ENCODE measurements at places on chromosomes 16 and 17. TPM values are rescaled to one million over a fixed set of nuclear protein-coding genes. Genes with fewer than 3 reads are reported as not detected.

- no peak for DNase-seq
These were observed 2.4 kb upstream of the CACNA1G start for GRCh38 chr17:50558091-50558490.

DNA sequence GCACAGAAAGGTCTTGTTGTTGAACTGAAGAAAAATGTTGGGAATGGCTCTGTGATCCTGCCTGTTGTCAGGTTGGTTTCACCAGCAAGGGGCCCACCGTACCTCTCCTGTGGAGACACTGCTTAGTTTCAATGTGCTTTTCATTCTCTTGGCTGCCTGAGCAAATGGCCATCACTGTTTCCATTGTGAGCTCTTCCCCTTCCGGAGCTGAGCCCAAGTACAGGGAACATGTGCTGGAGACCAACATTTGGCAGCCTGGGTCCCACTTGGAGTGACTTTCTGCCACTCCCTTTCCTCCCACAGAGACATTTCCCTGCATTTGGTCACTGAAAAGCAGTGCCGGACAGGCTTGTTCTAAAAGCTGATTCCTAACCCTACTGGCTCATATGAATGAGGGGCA lies 23.1 kb downstream of the GABARAPL2 start:
- no peak for DNase-seq

DNA sequence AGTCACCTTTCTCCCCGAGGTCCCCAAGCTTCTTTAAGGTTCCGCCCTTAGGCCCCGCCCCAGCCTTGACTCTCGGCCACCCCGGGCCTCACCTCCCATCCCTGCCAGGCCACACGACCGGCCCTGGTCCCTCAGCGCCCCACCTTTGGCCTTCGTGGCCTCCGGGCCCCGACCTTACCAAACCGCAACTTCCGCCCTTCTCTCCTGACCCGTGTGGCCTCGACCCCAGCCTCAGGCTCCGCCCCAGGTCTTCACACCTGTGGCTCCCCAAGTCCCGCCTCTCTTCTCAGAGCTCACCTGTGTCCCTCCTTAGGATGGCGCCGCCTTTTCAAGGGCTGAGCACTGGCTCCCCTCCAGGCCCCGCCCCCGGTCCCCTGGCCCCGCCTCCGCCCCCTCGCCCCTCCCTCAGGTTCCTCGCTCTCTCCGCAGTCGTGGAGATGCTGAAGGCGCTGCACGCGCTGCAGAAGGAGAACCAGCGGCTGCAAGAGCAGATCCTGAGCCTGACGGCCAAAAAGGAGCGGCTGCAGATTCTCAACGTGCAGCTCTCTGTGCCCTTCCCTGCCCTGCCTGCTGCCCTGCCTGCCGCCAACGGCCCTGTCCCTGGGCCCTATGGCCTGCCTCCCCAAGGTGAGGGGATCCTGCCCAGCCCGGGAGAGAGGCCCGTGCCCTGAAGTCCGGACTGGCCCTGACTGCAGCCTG lies 10.0 kb upstream of the CISD3 start:
- DNase-seq: no peak

DNA sequence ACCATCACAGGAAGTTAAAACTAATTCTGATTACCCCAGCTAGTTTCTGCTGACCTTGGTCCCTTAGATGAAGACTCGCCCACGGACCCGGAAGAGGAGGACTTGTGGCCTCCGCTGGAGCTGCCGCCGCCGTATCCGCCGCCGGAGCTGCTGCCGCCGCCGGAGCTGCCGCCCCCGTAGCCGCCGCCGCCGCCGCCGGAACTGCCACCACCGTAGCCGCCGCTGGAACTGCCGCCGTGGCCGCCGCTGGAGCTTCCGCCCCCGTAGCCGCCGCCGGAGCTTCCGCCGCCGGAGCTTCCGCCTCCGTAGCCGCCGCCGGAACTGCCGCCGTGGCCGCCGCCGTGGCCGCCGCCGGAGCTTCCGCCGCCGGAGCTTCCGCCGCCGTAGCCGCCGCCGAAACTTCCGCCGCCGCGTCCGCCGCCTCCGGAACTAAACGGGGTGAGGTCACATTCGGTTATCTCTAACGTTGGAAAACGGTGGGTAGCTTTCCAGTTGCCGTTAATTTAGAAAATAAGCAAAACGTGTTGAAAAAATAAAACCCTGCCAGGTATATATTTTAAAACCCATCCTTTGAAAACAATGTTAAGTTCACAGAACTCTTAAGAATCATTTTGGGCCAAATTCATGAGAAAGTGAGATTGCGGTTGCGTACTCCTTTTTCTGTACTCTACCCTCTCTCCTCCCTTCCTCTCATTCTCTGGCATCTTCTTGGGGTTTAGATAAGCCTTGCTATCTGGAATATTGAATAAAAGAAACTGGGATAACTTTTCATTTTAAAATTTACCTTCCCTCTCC lies 3.5 kb downstream of the KRT10 start:
- peak; percentile 86 for DNase-seq

GRCh38 chr16:10646581-10647263 lies 48.0 kb downstream of the TEKT5 start:
- no peak for DNase-seq

DNA sequence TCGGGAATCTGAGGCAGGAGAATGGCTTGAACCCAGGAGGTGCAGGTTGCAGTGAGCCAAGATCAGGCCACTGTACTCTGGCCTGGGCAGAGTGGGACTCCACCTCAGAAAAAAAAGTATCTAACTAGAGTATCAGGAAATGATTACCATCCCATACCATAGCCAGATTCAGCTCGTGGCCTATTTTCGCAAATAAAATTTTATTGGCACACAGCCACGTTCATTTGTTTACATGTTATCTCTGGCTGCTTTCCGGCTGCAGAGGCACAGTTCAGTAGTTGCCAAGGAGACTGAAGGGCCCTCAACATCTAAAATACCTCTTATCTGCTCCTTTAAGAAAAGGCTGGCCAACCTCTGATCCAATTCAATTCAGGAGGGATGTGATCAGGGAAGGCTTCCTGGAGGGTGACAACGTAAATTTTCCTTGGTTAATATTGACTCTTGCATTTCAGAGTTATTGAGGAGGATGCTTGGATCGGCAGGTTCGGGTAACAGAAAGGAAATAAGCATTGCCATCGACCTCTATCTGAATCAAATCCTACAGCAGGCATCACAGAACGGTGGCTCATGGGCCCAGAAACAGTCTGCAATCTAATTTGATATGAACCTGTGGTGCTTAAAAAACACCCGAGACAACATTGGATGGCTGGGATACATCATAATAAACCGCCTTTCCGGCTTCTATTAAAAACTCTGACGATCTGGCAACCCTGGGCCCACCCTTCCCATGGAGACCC lies 73.8 kb downstream of the XYLT1 start:
- peak; percentile 30 for DNase-seq

DNA sequence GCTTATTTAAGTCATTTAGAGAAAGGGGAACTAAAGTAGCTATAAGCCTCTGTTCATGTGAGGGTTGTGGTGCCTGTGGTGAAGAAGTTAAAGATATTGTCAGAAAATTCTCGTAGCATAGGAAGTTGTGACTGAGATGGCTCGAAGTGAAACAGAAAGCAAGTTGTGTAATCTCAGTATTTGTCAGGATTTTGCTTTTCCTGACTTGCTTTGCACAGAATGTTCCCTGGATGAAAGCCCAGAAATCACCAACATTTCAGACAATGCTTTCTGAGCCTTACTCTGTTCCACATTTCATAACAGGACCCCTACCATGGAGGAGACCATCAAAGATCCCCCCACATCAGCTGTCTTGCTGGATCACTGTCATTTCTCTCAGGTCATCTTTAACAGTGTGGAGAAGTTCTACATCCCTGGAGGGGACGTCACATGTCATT lies 10.6 kb downstream of the CALCOCO2 start:
- peak; percentile 82 for DNase-seq

GRCh38 chr16:57184887-57185445 lies 873 bp downstream of the PSME3IP1 start:
- DNase-seq: no peak

DNA sequence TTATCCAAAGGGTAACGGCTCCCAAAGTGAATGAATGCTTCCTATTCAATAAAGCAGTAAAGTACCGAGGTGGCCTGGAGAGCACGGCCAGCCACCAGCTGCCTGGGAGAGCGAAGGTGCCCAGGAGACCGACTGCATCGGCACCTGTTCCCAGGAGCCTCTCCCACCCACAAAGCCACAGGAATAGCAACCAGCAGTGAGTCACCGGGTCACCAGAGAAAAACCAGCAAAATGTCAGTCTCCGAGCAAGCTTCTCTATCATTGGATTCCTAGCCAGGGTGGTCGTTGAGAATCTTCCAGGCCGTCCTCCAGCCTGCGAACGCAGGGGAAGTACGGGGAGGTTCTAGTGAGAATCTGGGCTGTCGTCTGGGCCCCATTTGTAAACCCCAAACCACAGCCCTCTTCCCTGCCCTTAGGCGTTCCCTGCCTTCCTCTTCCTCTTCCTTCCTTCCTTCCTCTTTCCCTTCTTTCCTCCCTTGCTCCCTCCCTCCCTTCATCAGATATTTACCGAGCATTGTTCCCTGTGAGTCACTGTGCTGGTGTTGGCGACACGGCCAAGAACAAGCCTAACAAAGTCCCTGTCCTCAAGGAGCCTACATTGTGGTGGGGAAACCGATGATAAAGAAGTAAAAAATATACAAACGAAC lies 114.6 kb downstream of the SLC39A11 start:
- no peak for DNase-seq

GRCh38 chr16:15783985-15784384 lies 72.8 kb downstream of the MYH11 start:
- no peak for DNase-seq

Gene PDILT
- total RNA-seq: not detected

Gene FOXJ1
- total RNA-seq: 4.6 TPM

Gene NPIPB2
- 8.6 TPM for total RNA-seq

Measured in hematopoietic multipotent progenitor cell (in vitro differentiated cells).